ENCODE measurements at places on chromosomes 4 and X. TPM values are rescaled to one million over a fixed set of nuclear protein-coding genes. Genes with fewer than 3 reads are reported as not detected.
A peak's percentile ranks its signal among the peaks of the same experiment; 100 is the strongest.

DNA sequence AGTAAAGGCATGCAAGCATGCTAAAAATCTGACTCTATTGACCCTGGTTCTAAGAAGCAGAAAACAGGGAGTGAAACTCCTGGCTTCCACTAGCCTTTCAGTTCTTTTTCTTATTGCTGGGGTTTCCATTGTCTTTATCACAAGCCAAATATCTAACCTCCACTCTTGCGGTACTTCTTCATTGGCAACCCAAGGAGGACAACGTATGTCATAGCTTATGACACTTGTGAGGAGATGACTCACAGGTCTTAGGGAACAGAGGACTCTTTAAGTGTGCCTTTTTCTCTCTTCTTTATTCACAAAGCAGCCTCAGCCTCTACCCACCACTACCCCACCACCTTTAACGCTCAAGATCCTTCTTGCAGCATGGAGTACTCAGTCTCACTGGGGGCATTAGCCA, 124.2 kb downstream of the GUCY2F start:
- H3K27ac ChIP-seq = no peak overlapping the region
- H3K36me3 ChIP-seq = no peaks in the 10 kb centered on the region
- no peak for DNase-seq
- H3K4me1 ChIP-seq = no peaks in the 10 kb centered on the region
- H3K4me3 ChIP-seq = no peak overlapping the region

TIGD4 gene
- total RNA-seq = 0.47 TPM

DNA sequence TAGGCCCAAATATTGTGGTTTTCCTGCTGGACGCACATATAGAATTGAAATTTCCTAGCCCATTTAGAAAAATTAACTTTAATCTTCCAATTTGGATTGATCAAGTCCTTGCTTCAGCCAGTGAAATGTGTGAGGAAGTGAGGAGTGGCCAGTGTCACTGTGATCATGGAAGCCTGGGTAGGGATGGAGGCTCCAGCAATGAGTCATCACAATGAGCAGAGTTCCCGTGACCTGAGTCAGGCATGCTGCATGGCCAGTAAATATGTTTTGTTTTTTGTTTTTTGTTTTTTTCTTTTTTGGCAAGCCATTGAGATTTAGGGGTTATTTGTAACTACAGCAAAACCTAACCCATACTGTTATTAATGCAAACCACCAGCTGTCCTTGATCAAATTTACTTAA, 52.1 kb downstream of the IDS start:
- H3K4me1 ChIP-seq = no peaks in the 10 kb centered on the region
- DNase-seq = no peak

DNA sequence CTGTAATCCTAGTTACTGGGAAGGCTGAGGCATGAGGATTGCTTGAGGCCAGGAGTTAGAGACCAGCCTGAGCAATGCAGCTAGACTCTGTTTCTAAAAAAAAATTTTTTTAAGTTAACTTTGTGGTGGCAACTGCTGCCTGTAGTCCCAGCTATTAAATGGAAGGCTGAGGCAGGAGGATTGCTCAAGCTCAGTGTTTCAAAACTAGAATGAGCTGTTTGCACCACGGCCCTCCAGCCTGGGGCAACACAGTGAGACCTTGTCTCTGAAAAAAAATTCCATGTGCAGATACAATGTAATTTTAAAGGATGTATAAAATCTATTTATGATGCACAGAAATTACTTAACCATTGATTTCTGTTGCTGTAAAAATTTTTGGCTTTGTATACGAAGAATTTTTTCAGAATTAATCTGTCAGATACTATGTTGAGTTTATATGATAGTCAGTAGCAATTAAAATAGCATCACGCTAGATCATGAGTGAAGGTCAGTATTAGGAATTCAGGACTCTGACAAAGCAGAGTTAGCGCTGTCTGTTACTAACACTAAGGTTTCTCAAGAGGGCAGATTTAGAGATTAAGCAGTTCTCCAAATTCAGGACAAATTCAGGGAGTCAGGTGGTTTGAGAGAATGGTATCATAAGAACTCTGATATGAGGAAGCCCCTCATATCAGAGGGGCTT, 8.3 kb upstream of the AGA start:
- H3K27ac ChIP-seq = no peak overlapping the region
- no peak overlapping the region for H3K4me3 ChIP-seq
- H3K36me3 ChIP-seq = no peaks in the 10 kb centered on the region

GRCh38 chr4:100895556-100896197, 377.9 kb upstream of the EMCN start:
- H3K36me3 ChIP-seq = no peaks in the 10 kb centered on the region
- H3K4me1 ChIP-seq = peaks cover 13% of the 10 kb centered on the region
- H3K27ac ChIP-seq = peak overlapping the region; percentile 84
- H3K27me3 ChIP-seq = no peaks in the 10 kb centered on the region

HMX1 gene
- total RNA-seq = not detected

UNC5C gene
- total RNA-seq = not detected

PCDH19 gene
- not detected for total RNA-seq

DNA sequence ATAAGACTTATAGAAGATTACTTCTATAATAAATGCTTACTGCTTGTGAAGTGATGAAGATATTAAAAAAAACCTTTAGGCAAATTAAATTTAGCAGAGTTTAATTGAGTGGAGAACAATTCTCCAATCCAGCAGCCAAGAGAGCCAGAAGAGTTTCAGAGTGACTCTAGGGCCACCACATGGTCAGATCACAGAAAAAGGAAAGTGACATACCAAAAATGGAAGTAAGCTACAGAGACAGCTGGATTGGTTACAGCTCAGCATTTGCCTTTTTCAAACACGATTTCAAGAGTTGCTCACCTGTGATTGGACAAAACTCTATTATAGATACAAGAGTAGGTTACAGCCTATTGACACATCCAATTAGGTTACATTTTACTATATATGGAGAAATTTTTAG, 79.0 kb upstream of the TRAM1L1 start:
- no peak overlapping the region for H3K27ac ChIP-seq
- H3K4me3 ChIP-seq = no peak overlapping the region
- DNase-seq = no peak
- no peaks in the 10 kb centered on the region for H3K27me3 ChIP-seq
- H3K36me3 ChIP-seq = no peaks in the 10 kb centered on the region
- no peaks in the 10 kb centered on the region for H3K4me1 ChIP-seq
